Naive thymus-derived CD8-positive, alpha-beta T cell (primary cell): ENCODE measurements at places on chromosomes 2 and 18. TPM values are rescaled to one million over a fixed set of nuclear protein-coding genes. Genes with fewer than 3 reads are reported as not detected.

DNA sequence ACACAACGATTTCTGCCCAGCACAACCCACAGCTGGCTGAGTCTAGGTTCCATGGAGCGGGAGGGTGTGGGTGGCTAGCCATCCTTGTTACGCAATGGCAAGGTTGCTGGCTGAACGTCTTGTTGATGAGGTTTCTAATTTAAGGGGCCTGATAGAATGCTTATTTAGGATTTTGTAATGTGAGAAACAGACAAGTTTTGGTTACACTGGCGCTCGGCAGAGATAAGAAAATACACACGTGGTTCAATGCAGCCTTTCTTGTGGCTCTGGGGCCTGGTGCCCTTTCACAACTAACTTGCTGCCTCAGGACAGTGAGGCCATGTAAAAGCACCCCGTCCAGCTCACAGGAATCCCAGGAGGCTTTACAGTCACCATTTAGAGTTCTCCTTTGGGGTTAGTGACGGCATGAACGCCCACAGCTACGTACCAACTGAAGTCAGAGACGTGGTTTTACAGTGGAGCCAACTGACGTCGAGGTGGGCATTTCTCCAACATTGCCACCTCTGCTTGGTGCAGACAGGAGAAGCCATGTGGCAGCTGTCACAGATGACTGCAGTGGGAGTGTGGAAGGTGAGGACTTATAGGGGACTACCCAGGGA, 29.7 kb upstream of the PIEZO2 start:
- no peak overlapping the region for H3K27ac ChIP-seq
- H3K4me3 ChIP-seq, result no peak overlapping the region
- no peak for DNase-seq
- no peaks in the 10 kb centered on the region for H3K36me3 ChIP-seq
- H3K4me1 ChIP-seq, result no peaks in the 10 kb centered on the region

GRCh38 chr2:162768656-162769055, 69.9 kb downstream of the KCNH7 start:
- H3K27ac ChIP-seq, result no peak overlapping the region

DNA sequence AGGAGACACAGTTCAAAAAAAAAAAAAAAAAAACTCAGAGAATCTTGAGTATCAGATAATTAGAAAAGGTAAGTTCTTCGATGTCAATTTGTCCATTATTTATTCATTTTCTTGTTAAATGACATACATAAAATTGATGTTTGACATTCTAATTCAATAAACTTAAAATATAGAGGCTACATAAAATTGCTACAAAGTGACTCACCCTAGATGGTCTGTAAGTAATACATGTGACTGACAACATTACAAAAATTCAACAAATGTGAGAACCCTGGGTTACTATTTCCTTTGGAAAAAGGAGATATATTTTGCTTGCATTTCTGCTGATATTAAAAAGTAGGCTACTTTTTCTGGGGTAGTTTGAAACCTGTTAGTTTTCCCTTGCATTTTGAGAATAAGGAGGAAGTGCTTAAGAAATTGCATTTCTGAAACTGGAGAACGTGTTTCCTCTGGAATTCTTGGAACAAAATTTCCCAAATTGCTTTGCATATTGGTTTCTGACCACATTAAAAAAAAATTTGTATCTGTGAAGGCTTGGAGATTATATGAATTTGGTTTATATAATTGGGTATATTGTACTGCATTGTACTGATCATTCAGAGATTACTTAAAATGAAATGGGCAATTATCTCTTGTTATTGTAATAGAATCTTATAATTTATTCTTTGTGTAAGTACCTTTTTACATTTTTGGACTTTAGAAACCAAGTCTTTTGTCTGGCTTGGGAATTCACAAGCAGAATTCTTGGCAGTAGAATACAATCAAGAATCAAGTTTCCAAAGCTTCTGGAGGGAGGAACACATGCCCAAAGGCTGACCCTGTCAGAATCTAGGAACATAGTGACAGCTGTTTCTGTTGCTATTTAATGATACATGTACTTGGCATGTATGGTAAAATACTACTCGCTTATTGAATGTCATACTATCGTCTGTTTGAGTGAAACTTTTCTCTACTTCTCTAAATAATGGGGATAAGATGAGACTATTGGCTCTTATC, 106.1 kb downstream of the DSEL start:
- H3K36me3 ChIP-seq, result no peaks in the 10 kb centered on the region
- no peak overlapping the region for H3K27ac ChIP-seq
- H3K4me1 ChIP-seq, result no peaks in the 10 kb centered on the region
- DNase-seq, result no peak
- no peak overlapping the region for H3K4me3 ChIP-seq

The ALPI gene
- total RNA-seq, result not detected

DNA sequence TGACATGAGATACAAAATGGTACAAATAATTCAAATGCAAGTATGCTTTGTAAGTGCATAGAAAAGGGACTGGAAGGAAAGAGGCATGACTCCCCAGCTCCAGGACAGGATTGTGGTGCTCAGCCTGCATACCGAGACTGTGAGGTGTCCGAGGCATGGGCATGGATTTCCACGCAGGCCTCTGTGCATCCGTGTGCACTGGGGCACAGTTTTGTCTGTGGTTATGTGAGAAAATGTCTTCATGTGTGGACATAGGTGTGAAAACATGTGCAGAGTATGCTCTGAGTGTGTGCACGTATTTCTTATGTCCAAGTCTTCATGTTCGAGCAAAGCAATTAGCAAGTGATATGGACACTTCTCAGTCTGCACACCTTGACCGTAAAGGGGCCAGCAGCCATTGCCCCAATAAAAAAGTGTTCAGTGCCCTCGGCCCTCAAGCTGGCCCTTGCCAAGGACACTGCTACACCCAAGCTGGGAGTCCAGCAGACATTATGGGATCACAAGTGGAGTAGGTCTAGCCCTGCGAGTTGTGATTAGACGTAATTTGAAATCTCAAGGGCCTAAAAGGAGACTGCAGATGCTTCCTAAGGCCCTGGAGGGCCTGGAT, 120.7 kb downstream of the CYP26B1 start:
- H3K4me3 ChIP-seq, result no peak overlapping the region
- no peak for DNase-seq
- peaks cover 1% of the 10 kb centered on the region for H3K27me3 ChIP-seq
- no peaks in the 10 kb centered on the region for H3K4me1 ChIP-seq
